Activated T-cell treated with anti-CD3 and anti-CD28 coated beads for 4 hours (primary cell): ENCODE measurements at places on chromosomes 4 and X.

DNA sequence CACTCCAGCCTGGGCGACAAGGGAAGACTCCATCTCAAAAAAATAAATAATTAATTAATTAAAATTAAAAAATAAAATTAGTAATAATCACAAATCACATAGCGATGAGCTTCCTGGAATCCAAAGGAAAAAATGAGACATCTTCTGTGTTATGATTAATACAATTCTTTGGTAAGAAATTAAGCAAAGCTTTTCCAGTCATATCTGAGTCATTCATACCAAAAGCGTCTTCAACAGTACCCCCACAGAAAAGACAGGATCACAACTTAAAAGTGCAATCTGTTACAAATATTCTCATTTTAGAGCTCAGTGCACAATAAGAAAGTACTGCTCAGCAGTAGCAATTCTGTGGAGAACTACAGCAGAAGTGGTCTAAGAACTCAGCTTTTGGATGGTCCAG is 168.5 kb upstream of the MXRA5 start:
- no peak for DNase-seq

DNA sequence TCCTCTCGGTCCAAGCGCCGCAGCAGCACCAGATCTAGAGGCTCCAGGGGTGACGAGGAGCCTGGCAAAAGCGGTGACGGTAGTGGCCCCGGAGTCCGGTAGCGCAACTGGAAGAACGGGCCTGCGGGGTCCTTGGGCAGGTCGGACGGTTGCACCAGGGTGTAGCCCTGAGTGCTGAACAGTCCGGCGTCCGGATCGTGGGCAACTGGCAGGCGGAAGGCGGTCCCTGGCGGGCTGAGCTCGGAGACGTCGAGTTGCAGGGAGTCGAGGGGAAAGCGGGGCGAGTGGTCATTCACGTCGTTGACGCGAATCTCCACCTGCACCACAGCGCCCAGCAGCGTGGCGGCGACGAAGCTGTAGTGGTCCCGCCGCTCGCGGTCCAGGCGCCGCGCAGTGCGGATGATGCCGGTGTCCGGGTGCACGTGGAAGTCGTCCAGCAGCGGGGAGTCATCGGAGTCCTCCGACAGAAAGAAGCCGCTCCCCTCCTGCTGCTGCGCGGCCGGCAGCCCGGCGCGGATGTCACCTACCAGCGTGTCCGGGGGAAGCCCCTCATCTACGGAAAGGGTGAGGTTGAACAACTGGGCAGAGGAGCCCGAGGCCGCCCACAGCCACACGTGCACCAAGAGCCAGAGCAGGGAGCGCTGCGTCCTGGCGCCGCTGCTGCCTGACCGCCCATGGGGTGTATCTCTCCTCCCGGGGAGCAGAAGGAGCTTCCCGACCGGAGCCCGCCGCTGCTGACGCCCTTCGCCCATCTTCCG is 837 bp downstream of the DCHS2 start:
- no peak for DNase-seq

DNA sequence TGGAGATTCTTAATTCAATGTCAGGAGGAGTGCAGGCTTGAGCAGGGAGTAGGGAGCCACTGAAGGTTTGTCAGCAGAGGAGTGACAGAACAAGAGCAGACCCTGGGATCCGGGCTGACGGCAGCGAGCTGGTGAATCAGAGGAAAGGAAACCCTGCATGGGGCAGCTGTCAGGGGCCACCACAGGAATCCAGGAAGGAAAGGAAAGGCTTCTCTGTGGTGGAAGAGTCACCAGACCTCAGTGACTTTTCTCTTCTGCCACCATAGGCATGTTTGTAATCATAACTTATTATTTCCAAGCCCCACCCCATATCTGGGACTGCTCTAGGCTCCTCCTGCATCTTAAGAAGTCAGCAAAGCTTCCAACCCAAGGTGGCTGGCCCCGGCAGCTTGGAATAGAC is 150.9 kb downstream of the BCOR start:
- DNase-seq = no peak

- no peak for DNase-seq
These were observed 30.2 kb downstream of the SORCS2 start for GRCh38 chr4:7222521-7222920.

DNA sequence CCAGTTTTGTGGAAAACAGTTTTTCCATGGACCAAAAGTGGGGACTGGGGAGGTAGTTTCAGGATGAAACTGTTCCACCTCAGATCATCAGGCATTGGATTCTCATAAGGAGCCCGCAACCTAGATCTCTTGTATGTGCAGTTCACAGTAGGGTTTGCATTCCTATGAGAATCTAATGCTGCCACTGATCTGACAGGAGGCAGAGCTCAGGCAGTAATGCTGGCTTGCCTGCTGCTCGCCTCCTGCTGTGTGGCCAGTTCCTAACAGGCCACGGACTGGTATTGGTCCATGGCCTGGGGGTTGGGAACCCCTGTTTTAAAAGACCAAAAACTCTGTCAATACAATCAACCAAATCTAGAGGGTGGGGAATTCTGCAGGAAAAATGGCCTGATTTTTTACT is 100.0 kb upstream of the EOLA2 start:
- DNase-seq = no peak

GRCh38 chr4:173226401-173226888 is 57.8 kb downstream of the GALNT7 start:
- no peak for DNase-seq

DNA sequence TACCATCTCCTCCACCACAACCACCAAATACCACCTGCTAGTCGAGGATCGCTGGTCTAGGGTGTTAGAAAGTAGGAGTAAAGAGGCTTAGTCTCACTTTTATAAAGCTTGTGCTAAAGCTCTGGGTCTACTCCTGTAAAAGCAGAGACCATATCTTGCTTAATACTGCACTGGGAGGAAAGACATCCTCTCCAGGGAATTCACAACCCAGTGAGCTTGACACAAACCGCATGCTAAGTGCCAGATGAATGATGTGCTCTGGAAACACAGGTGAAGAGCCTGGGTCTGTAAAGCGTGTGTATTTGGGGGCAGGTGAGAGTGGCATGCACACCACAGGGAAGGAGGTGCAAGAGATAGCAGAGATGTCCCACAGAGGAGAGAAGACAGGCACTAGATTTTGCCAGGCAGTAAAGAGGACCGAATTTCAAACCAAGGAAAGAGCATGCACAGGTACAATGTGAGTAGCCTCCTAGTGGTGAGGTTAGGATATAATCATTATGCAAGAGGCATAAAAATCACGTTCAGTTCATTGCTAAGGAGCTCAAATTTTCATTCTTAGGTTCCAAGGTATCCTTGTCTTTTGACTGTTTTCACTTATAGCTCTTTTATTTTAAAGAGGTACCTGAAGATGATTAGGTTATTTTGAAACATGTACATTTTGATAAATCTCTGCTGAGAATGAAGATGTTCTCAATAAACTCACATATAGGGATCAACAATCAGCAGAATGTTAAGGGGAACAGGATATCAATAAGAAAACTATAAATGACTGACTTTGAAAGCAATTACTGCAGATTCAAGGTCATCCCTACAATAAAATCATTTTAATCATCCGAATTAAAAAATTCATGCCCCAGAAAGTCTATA is 20.7 kb downstream of the TAPT1 start:
- DNase-seq = no peak

- DNase-seq = no peak
These were observed 171.2 kb downstream of the AMELX start for GRCh38 chrX:11464380-11464779.

GRCh38 chr4:142984871-142985585 is 138.9 kb upstream of the INPP4B start:
- DNase-seq = no peak

GRCh38 chr4:174537634-174538033 is 15.3 kb upstream of the HPGD start:
- DNase-seq = no peak

DNA sequence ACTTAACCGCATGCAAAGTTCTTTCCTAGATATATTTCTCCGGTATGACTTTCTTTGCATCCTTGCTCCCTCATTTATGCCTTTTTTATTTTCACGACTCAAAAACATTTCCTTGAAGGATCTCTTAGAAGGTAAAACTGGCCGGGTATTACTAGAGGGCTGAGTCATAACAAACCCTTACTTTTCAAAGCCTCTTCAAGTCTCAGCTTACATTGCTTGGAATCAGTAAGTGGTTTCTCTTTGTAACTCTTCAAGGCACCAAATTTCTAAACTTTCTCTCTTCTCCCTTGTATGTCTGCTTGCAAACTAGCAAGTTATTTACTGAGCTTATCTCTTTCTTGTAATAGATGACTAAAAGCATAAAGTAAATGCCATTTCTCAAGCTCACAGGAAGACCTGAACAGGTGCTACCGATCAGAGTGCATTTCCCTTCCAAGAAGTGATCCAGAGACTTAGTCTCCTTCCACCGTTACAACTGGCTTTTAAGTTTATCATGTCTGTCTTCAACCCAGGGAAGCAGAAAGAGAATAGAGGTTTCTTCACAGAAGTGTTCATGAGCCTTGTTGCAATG is 75.5 kb downstream of the ANXA10 start:
- DNase-seq = no peak
